Activated CD4-positive, alpha-beta memory T cell treated with anti-CD3 and anti-CD28 coated beads for 36 hours (primary cell): ENCODE measurements at places on chromosomes 7 and 10. TPM values are rescaled to one million over a fixed set of nuclear protein-coding genes. Genes with fewer than 3 reads are reported as not detected.

The UFSP1 gene
- total RNA-seq = 1.5 TPM

The UCN3 gene
- total RNA-seq = not detected

The ATE1 gene
- total RNA-seq = 19.4 TPM

The LEP gene
- total RNA-seq = not detected

The TRIM73 gene
- 3.6 TPM for total RNA-seq

The SFTPD gene
- total RNA-seq = not detected

The CDHR3 gene
- total RNA-seq = 0.57 TPM

The UBE2H gene
- total RNA-seq = 33.6 TPM
